ENCODE measurements at places on chromosomes 1 and 21.

- DNase-seq: no peak
These were observed 86.8 kb downstream of the COL24A1 start for GRCh38 chr1:86069757-86070145.

DNA sequence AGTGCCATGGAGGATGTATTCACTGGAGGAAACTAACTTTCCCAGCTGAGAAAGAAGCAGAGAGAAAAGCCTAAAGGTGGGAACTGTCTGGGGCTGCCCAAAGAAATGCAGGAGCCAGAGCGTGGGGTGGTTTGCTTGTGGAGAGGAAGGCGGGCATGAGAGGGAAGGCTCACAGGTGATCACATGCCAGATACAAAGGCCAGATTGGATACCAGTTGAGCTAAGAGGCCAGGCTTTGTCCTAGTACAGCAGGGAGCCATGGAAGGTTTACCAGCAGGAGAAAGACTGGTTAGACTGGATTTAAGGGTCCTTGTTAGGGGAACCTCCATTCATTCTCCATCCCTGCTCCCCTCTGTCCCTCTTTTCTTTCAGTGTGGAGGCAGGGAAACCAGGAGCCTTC, 66.4 kb downstream of the BEND5 start:
- DNase-seq: no peak

DNA sequence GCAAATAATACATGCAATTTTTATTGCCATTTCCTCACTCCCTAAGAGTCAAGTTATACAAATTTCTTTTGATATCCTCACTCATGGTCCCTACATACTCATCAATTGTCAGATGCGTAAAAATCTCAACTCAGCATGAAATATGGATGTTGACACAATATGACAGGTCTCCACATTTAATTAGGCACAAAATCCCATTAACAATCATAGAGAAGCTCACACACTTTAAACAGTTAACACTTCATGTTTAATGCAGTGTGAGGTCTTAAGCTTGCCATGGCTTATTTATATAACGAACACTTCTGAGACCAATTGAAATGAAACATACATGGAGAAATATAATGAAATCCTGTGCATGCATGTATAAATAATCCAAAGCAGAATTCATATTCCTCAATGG, 58.6 kb downstream of the GREM2 start:
- DNase-seq: no peak

DNA sequence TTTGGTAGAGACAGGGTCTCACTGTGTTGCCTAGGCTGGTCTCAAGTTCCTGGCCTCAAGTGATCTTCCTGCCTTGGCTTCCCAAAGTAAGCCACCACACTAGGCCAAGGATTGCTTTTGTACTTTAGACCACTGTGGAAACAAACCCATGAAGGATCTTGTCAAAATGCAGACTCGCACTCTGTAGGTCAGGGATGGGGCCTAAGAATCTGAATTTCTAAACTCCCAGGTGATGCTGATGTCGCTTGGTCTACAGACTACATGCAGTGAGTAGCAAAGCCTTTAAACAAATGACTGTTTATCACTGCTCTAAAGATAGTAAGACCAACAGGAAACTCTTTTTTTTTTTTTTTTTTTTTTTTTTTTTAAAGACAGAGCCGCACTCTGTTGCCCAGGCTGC, 54.1 kb upstream of the MUTYH start:
- no peak for DNase-seq

- no peak for DNase-seq
These were observed 450 bp downstream of the SDE2 start for GRCh38 chr1:225998560-225999226.

DNA sequence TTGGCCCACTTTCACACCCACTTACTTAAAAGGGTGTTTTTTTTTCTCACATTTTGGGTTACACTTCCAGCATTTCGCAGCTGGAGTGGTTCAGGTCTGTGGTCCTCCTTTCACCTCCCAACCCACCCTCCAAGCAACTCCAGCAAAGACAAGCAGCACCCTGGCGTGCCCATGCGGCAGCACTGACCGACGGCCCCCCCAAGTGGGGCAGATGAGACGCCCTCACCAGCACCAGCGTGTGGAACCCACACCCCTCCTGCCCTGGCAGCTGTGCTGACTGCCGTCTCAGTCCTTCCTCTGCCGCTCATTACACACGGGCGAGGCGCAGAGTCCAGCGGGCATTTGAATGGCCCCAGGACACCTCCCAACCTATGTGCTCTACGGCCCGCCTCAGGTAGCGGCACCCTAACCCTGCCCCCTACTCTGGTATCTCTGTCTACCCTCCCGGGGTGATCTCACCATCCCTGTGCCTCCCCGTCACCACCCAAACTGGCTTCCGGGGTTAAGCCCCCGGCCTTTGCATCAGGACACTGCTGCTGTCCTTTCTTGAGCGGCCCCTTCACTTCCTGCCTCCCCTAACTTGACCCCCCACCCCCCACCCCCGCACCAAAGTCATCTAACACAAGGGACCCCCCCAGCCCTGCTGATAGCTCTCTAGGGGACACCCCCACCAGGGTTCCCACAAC, 10.9 kb downstream of the LSS start:
- DNase-seq: no peak

DNA sequence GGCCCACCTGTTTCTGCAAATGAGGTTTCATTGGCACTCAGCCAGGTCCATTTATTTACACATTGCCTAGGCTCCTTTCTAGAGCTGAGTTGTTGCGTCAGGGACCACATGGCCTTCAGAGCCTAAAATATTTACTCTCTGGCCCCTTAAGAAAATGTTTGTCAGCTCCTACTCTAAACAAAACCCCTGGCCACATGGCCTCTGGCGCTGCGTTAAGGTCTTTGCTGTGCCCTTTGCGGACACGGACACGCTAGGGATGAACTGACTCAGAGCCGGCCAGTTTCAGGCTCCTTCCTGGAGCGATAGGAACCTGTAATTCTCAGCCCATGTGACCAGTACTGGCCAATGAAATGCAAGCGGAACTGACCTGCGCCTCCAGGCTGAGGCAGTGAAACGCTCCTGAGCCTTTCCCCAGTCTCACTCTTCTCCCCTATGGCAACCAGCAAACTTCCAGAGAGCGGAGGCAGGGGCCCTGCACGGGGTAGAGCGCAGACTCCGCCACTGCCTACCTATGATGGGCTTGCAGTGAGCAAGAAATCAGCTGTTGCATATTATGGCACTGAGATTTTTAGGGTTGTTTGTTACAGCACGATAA, 160.3 kb downstream of the ETS2 start:
- DNase-seq: no peak

DNA sequence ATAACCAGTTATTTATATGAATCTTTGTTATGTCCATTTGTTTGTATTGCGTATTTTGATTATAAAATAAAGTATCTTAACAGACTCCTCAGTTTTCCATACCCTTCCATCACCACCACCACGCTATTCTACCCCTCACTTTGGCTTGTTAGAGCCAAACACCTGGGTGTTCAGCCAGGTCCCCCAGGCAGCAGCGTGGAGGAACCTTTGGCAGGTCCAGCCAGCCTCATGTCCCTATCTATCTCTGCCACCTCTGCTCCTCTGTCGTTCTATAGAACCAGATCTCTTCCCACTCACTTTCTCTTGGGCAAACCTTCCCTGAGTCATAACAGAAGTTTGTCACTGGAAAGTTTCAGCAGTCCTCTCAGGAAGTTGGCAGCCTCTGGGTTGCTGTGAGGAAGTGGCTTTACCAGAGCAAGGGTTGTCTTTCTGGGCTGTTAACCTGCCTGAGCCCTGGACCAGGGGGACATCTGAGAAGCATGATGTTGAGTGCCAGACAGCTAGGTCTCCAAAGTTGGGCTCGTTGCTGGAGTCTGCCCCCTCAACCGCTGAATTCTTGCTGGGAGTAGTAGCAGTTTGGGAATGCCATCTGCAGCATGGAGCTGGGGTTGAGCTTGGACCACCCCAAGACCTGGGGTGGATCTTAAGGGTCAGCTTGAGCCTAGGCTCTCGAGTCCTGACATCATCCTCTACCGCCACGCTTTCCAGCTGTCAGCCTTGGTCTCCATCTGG, 996 bp upstream of the SH3BGRL3 start:
- no peak for DNase-seq

GRCh38 chr21:27722095-27722494, 755.2 kb upstream of the ADAMTS5 start:
- DNase-seq: no peak

DNA sequence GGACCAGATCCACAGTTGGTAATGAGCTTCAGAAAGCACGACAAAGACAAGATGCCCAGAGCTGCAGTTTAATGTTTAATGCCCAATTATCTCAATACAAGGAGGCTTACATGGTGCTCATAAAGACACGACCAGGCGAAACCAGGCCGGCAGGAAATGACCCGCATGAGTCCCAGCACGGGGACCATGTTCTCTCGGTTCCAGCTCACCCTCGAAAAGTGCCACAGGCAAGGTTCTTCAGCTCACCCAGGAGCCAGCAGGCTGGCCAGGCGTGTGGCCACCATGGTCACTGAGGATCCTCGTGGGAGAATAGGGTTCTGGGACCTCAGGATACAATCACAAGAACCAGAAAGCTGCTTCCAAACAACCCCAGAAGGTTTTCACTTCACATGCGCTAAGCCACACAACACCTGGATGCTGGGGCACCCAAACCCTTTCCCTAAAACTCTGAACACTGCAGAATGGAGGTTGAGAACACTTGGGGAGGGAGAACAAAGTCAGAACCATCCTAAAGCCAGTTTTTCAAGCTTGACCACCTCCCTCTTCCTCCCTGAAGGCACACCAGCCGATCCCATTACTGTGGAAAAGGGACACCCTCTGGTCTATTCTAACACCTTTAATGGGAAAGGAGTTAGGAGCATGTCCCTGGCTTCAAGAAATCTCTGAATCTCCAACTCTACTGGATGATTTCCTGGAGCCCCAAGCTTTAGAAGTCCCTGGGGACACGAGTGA, 22.6 kb upstream of the ASAP3 start:
- DNase-seq: no peak

DNA sequence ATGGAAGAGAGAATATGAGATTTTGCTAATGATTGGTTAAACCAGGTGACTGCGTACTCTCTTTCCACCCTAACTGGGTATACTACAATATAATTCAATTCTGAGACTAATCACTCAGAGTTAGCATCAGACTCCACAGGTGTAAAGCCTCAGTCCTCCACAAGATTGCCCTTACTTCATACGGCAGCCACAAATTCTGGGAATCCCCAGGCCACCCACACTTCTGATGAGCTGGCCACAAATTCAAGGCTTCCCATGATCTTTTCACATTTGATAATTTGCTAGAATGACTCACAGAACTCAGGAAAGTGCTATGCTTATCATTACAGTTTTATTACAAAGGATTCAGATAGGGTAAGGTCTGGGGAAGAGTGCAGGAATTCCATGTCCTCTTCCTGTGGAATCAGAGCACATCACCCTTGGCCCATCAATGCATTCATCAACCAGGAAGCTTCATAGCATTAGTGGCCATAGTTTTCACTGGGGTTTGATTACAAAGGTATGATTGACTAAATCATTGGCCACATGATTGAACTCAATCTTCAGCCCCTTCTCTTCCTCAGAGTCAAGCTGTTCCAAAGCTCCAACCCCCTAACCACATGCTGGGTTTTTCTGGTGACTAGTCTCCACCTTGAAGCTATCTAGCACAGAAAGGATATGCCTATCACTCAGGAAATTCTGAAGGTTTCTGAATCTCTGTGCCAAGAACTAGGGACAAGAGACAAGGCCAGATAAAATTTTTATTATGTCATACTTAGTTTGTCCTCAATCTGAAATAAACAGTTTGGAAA, 131.7 kb downstream of the HHIPL2 start:
- no peak for DNase-seq

- DNase-seq: no peak
These were observed 149.0 kb downstream of the IGSF21 start for GRCh38 chr1:18256282-18257235.

- DNase-seq: no peak
These were observed 200.0 kb downstream of the SLC45A1 start for GRCh38 chr1:8517661-8518489.

GRCh38 chr1:179632868-179633267, 41.2 kb downstream of the TDRD5 start:
- DNase-seq: no peak

DNA sequence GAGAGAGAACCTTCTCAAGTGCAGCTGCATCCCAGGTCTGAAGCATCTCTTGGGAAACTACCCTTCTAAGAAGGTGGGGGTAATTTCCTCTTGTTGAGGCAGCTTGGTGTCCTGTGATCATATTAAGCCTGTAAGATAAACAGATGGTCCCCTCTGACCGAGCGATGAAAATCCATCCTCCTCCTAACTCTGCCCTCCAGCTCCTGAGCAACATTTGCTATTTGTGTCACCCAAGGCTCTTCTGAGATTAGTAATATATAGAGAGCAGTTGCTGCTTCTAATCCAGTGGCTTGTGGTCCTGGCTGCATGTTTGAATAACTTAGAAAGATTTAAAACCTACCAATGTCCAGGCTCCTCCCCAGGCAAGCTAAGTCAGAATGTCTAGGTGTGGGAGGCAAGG, 123.7 kb downstream of the DISC1 start:
- no peak for DNase-seq

- no peak for DNase-seq
These were observed 57.5 kb upstream of the EPS8L3 start for GRCh38 chr1:109821221-109821669.

- no peak for DNase-seq
These were observed 103.5 kb downstream of the RPE65 start for GRCh38 chr1:68346188-68346808.

GRCh38 chr1:97145321-97145956, 423.9 kb downstream of the PTBP2 start:
- no peak for DNase-seq

GRCh38 chr1:44806025-44806703, 987 bp downstream of the DYNLT4 start:
- no peak for DNase-seq

- no peak for DNase-seq
These were observed 27.4 kb upstream of the HPDL start for GRCh38 chr1:45299296-45299695.

DNA sequence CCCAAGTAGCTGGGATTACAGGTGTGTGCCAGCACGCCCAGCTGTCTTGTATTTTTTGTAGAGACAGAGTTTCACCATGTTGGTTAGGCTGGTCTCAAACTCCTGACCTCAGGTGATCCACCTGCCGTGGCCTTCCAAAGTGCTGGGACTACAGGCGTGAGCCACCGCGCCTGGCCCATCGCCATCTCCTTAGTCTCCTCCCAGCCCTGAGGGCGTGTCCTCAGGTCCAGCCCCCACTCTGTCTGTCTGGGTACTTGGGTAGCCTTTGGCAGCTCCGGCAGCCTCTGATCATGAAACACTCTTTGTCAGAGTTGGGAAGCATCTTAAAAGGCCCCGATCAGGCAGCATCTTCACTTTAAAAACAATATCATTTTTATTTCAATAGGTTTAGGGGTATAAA, 90.3 kb upstream of the DISP3 start:
- no peak for DNase-seq

DNA sequence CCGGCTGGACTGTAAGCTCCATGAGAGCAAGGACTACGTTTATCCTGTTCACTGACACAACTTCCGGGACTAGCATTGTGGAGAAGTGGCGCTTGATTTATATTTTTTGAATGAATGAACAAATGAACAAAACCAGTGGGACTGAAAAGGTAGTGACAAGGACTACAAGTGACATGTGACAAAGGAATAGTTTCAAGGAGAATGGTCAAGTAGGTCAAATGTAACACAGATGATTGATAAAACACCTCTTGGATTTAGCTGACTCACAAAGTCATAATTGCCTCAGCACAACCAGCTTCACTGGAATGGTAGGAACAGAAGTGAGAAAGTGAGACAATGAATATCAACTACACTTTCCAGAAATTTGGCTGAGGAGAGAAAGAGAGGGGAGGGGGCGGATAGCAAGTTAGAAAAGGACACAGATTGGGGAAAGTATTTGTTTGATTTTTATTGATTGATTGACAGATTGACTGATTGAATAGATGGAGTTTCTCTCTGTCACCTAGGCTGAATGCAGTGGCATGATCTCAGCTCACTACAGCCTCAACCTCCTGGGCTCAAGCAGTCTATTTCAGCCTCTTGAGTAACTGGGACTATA, 14.2 kb downstream of the MTF1 start:
- no peak for DNase-seq

Measured in stimulated activated CD4-positive, alpha-beta T cell treated with anti-CD3 and anti-CD28 coated beads, Interleukin-15, amount 100 ng/mL, for 1 hour (primary cell).